ENCODE measurements at places on chromosomes 11 and 22.

GRCh38 chr11:128324531-128325141 lies 262.7 kb downstream of the ETS1 start:
- no peaks in the 10 kb centered on the region for H3K4me1 ChIP-seq
- no peak for DNase-seq
- H3K36me3 ChIP-seq, result no peaks in the 10 kb centered on the region
- H3K27me3 ChIP-seq, result no peaks in the 10 kb centered on the region

- H3K27me3 ChIP-seq, result no peaks in the 10 kb centered on the region
- H3K4me1 ChIP-seq, result no peaks in the 10 kb centered on the region
- peak; percentile 13 for DNase-seq
- H3K36me3 ChIP-seq, result no peaks in the 10 kb centered on the region
- no peak overlapping the region for H3K4me3 ChIP-seq
- no peak overlapping the region for H3K27ac ChIP-seq
Measured at GRCh38 chr11:23540101-23540561, 679.9 kb upstream of the CCDC179 start.

DNA sequence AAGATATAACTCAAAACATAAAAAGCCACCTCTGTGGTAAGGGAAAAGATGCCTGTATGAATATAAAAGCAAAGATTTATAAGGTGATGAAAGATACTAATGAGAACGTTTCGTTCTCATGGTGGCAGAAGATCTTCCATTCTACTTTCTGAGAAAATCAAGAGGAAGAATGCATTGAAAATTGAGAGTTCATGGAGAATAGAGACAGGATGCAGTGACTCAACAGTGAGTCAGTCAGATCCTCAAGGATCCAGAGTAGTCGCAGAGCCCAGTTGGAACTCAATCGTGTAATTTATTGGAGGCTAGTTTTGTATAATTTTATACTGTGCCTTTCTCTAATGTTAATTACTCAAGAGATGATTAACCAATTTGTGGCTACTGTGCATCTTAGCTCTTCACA lies 73.3 kb downstream of the ENTHD1 start:
- DNase-seq, result no peak
- no peaks in the 10 kb centered on the region for H3K4me1 ChIP-seq
- no peaks in the 10 kb centered on the region for H3K36me3 ChIP-seq
- H3K4me3 ChIP-seq, result no peak overlapping the region
- no peaks in the 10 kb centered on the region for H3K27me3 ChIP-seq

DNA sequence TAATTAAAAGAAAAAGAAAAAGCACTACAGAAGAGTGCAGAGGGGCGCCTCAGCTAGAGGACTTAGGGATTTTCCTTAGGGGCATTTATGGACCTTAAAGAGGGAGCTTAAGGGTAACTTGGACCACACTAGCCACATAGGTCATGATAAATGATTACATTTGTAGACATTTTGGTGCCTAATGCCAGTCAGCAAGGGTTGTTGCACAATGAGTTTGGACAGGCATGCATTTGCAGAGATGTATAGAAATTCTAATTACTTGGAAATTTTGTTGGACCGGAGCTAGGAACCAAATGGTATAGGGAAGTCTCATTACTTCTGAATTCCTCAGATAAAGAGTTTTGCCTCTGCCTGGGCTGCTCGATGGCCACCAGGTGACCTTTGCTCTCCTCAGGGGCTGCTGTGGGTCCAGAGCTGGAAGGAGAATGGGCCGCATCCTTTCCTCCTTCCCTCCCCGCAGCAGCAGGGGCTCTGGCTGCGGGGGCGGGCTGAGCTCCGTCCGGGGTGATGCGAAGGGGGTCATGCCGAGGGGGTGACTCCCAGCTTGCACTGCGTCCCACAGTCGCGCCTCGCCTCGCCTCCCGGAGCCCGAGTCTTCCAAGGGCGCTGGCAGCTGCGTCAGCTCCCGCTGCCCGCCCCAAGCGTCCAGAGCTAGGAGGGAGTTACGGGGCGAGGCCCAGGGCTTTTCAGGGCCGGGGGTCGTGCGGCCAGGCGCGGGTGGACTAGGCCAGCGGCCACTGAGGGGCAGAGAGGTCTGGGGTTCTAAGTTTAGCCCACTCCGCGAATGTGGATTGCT lies 20.3 kb upstream of the MALAT1 start:
- H3K4me1 ChIP-seq, result peaks cover 38% of the 10 kb centered on the region
- peak overlapping the region; percentile 93 for H3K4me3 ChIP-seq
- H3K27me3 ChIP-seq, result no peaks in the 10 kb centered on the region
- peak; percentile 79 for DNase-seq
- peaks cover 9% of the 10 kb centered on the region for H3K36me3 ChIP-seq

DNA sequence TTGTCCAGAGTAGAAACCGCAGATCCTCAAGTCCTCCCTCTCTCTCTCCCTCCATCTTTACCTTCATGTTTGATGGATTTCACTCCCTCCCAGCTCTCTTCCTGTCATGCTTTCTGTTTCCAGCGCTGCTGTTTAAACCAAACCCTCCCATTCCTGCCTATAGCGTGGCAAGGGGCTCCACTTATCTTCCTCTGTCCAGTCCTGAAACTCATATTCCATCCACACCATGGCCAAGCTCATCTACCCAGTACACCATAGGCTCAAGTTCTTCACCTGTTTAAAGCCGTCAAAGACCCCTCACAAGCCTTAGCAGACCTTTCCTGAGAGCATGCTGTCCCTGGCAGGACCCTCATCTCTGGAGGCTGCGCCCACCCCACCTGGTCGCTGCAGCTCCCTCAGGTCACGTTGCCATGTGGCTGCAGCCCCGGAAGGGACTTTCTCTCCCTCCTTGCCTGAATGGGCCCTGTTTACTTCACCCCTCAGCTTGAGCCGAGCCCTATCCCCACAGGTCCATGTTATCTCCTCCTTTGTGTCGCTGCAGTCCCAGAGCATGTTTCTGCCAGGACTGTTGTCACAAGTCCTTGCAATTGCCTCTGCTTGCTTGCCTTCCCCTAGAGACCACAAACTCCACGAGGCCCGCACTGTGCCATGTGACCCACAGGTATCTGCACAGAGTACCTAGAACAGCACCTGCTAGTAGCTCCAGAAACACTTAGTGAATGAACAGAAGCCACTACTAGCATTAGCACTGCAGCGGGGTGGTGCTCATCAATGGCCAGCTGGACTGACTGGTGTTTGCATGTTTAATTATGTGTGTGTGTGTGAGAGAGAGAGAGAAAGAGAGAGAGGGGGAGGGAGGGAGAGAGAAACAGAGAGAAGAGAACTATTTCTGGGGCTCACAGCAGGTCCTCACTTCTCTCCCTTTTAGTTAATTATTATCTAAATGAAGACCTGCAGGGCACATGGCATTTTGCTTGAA lies 149.4 kb upstream of the SNX19 start:
- no peaks in the 10 kb centered on the region for H3K4me1 ChIP-seq
- no peak overlapping the region for H3K27ac ChIP-seq
- H3K4me3 ChIP-seq, result no peak overlapping the region
- H3K27me3 ChIP-seq, result no peaks in the 10 kb centered on the region
- no peaks in the 10 kb centered on the region for H3K36me3 ChIP-seq
- DNase-seq, result no peak

- no peak overlapping the region for H3K4me3 ChIP-seq
- H3K36me3 ChIP-seq, result peaks cover 5% of the 10 kb centered on the region
- no peak overlapping the region for H3K27ac ChIP-seq
- no peaks in the 10 kb centered on the region for H3K27me3 ChIP-seq
- no peaks in the 10 kb centered on the region for H3K4me1 ChIP-seq
Measured at GRCh38 chr11:94613120-94613519, 46.0 kb downstream of the PIWIL4 start.

DNA sequence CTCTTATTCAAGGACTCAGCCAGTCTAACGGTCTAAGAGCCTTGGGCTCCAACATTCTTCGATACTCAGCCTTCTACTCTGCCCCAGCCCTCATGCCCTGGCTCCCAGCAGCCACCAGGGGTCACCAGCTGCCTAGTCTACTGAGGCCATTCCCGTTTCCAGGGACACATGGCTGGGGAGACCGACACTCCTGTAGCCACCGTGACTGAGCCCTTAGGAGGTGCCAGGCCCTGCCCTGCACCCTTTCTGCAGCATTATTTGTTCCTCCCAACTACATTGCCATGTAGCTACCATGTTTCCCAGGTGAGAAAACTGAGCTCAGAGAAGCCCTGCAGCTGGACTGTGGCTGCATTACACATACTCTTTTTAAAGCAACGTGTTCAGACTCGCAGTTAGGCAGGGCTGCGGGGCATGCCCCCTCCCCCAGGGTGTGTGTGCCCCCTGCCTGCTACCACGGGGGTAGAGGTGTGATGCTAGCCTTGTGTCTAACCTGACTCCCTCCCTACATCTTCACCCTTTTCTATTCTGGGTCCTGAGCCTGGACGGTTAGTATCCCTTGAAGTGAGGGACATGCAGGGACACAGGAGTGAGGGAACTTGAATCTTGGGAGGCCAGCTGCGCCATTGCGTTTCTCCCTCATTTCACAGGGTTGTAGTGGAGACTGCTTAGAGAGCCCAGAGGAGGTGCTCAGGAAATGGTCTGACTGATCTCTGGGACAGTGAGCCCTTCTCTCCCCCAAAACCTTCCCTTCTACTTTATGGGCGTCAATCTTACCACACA lies 17.5 kb downstream of the ATG16L2 start:
- no peak overlapping the region for H3K27ac ChIP-seq
- H3K4me3 ChIP-seq, result no peak overlapping the region
- H3K27me3 ChIP-seq, result no peaks in the 10 kb centered on the region
- no peaks in the 10 kb centered on the region for H3K4me1 ChIP-seq

DNA sequence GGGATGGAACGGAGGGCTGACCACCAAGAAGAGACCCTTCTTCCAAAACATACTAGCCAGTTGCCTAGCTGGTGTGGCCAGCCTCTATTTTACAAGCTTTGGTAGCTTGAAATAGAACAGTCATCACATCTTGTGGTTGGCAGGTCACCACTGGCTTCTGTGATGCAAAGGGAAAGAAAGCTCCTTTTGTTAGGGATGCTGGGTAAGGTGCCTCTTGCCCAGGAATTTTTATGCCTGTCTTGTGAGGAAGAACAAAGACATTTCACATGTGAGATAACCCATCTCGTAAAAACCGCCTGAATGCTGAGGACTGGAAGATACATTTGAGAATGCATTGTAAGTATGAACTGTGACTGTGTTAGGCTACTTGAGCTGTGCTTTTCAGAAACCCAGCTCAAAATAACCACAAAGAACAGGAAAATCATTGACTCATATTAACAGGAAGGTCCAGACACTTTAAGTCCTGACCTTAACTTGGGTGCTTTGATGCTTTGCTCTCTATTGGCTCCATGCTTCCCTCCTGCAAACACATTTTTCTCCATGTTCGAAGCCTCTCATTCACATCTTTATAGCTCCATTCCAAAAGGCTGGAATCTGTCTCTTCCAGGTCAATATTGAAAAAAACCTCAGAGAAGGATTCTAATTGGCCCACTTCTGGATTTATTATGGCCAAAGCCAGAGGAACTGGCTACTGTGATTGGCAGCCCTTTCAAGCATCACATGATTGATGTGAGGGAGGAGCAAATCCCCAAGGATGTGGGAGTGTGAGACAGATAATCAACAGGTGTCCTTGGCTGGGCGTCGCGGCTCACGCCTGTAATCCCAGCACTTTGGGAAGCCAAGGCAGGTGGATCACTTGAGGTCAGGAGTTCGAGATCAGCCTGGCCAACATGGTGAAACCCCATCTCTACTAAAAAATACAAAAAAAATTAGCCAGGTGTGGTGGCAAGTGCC lies 53.9 kb downstream of the MICAL2 start:
- H3K27me3 ChIP-seq, result no peaks in the 10 kb centered on the region
- no peak overlapping the region for H3K27ac ChIP-seq
- H3K4me1 ChIP-seq, result peaks cover 47% of the 10 kb centered on the region
- H3K36me3 ChIP-seq, result peaks cover 38% of the 10 kb centered on the region

DNA sequence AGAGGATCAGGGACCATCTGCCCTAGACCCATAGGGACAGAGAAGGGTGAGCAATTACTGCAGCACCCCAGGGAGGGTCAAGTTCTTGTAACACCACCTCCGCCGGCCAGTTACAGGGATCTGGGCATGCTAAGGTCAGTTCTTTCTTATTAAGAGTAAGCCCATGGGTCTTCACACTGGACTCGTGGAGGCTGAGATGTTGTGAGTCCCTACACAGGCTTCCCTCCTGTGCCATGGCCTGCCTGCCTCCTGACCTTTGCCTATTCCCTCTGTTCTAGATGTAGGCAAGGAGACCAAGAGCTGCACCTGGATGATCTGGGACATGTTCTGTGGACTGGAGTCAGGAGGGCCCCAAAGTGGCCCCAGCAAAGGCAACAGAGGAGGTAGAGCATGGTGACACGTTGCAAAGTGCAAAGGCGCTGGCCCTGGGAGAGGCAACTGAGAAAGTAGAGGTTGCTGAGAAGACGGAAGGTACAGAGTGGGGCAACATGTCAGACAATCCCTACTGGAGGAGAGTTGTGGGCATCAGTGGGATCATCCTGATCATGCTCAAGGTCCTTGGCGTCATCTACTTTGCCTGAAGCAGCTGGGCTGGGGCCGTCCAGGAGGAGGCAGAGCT lies 16.3 kb upstream of the GNAZ start:
- H3K27me3 ChIP-seq, result peaks cover 2% of the 10 kb centered on the region
- no peaks in the 10 kb centered on the region for H3K4me1 ChIP-seq
- DNase-seq, result no peak
- no peaks in the 10 kb centered on the region for H3K36me3 ChIP-seq
- no peak overlapping the region for H3K27ac ChIP-seq

GRCh38 chr11:2742611-2743426 lies 43.0 kb upstream of the KCNQ1OT1 start:
- no peaks in the 10 kb centered on the region for H3K36me3 ChIP-seq
- H3K27me3 ChIP-seq, result no peaks in the 10 kb centered on the region

DNA sequence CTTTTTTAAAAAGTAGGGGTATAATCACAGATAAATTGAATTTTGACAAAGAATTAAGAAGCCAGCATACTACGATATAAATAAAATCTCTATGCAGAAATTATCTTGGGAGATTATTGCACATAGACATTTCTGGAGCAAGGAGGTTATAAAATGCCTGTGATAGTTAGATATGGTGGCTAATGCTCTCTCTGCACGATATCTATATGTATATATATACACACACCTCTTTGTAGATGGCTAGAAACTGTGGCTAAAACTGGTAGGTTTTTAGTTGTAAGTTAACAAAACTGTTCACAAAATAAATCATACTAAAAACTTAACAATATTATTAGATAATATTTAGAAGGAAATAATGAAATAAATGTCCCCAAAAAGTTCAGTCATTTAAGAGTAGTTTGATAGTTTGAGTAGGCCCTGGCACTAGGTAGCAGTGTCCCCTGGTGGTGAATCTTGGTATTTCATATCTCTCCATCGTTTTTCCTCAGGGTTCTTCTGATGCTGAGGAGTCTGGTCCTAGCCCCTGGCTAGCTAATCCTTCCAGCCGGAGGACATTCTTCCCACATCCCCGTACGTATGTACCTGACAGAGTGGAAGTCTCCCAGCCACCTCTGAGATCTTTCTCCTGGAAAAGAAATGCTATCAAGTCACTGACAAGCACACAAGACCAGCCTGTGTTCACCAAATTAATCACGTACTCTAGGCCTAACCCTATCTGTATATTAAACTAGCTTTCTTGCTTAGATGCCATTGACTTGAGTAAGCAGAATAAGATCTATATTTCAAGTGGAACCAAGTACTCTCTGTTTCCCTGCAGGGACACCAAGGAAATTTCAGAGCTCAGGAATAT lies 32.2 kb downstream of the ART5 start:
- DNase-seq, result peak; percentile 68
- H3K4me3 ChIP-seq, result no peak overlapping the region
- no peak overlapping the region for H3K27ac ChIP-seq
- no peaks in the 10 kb centered on the region for H3K36me3 ChIP-seq
- peaks cover 6% of the 10 kb centered on the region for H3K27me3 ChIP-seq
- H3K4me1 ChIP-seq, result no peaks in the 10 kb centered on the region

All from K562 (cell line).